Stimulated activated CD4-positive, alpha-beta T cell treated with anti-CD3 and anti-CD28 coated beads, Interleukin-4, amount 100 ng/mL, for 1 hour (primary cell): ENCODE measurements at places on chromosomes 6 and 20.

GRCh38 chr20:54476169-54477009, 996 bp downstream of the DOK5 start:
- no peak for DNase-seq

GRCh38 chr6:130696806-130697205, 130.4 kb upstream of the SMLR1 start:
- DNase-seq = no peak

DNA sequence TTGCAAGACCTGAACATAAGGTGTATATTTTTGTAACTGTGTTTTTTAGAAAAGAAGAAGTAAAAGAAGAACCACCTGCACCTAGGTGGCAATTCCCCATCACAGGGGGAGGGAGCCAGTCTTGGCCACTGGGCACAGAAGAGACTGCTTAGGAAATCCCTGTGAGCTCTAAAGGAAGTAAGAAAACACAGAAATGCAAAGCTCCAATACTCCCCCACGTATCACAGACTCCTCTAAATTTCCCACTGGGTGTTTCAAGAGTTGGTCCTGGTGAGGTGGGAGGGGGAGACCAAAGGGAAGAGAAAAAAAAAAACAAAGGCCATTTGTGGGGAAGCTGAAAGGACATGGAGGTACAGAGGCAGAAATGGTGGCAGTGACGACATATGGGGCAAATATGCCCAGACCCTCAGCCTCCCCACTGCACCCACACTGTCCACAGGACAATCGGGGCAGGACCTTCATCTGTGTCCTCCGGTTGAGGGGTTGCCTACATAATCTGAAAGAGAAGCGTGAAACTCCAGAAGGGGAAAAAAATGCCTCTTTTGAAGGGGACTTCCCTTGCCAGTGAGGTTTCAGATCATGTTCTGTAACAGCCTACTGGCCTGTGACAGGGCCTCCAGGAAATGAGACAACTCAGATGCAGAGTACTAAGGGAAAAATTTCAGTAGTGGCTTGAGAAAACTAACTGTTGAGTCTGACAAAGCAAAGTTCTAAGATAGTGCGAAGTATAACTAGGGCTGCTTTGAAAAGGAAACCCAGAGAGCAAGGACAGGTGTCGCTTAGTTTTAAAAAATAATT, 226.2 kb upstream of the MARCKS start:
- DNase-seq = peak; percentile 3

- peak; percentile 51 for DNase-seq
Measured at GRCh38 chr20:51563486-51564332, 21.2 kb upstream of the NFATC2 start.

DNA sequence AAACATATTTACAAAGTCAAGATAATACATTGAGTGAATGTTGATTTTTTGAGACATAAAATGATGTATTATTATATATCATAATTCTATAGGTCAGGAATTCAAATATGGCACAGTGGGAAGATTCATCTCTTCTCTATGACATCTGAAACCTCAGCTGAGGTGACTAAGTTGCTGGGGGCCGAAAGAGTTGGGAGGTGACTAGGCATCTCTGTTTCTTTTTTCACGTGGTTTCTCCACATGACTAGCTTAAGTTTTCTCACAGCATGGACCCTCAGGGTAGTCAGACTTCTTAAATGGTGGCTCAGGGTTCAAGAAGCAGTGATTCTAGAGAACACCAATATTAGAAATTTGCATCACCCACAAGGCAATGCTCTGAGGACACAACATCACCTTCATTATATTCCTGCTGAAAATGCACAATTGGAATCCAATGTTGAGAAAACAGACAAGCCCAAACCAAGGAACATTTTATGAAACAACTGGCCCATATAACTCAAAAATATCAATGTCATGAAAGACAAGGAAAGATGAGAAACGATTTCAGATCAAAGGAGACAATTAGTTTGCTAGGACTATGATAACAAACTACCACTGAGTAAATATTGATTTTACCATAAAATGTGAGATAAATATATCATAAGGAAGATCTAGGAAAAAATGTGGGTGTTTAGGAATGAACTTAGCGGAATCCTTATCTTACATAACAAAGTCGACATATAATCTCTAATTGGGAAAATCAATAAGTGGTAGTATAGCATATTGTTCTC, 273.3 kb upstream of the IRAK1BP1 start:
- DNase-seq = no peak

GRCh38 chr6:146286961-146287360, 256.7 kb upstream of the RAB32 start:
- DNase-seq = no peak

- DNase-seq = no peak
Measured at GRCh38 chr20:57559658-57560553, 1.0 kb upstream of the PCK1 start.

DNA sequence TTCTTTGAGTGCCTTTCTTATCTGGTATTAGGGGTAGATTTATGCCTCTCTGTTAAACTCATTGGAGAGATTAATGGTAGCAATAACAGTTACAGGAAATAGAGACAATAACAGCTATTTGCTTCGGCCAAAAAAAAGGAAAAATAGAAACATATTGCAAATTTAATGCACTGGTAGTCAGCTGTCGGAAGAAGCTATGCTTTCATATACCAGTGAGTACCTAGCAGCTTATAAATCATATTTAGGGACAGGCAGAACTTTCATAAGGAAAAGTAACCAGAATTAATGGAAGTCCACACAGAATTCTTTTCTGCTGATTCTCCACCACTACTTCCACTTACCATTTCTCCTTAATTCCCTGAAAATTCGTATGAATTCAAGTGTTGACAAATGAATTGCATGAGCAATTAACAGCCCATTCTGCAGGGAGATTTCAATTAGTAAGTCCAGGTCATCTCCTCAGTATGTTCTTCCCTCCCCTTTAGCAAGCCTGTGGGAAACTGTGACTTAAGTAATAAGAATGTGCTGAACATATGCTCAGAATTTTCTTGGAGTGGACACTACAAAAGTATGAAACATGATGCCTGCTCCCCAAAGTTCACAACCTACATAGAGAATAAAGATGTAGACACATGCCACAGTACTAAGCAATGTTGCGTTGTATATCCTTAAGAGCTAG, 196.7 kb upstream of the KCNQ5 start:
- DNase-seq = no peak

DNA sequence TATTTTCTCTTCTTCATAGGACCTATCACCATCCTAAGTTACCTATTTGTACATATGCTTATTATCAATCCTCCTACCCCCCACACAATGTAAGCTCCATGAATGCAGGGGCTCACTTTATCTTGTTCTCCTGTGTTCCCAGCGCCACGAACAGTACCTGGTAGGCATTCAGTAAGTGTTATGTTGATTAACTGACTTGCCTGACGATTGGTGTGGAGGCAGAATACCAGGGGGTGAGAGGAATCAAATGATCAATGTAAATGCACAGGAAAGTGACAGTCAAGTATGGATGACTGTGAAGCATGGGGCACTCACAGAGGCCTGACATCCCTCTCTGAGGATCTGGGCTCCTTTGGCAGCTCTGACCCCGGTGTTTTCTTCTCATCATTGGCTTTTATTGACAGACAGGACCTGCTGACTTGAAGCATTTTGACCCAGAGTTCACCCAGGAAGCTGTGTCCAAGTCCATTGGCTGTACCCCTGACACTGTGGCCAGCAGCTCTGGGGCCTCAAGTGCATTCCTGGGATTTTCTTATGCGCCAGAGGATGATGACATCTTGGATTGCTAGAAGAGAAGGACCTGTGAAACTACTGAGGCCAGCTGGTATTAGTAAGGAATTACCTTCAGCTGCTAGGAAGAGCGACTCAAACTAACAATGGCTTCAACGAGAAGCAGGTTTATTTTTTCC, 6.1 kb upstream of the IFT52 start:
- DNase-seq = no peak

DNA sequence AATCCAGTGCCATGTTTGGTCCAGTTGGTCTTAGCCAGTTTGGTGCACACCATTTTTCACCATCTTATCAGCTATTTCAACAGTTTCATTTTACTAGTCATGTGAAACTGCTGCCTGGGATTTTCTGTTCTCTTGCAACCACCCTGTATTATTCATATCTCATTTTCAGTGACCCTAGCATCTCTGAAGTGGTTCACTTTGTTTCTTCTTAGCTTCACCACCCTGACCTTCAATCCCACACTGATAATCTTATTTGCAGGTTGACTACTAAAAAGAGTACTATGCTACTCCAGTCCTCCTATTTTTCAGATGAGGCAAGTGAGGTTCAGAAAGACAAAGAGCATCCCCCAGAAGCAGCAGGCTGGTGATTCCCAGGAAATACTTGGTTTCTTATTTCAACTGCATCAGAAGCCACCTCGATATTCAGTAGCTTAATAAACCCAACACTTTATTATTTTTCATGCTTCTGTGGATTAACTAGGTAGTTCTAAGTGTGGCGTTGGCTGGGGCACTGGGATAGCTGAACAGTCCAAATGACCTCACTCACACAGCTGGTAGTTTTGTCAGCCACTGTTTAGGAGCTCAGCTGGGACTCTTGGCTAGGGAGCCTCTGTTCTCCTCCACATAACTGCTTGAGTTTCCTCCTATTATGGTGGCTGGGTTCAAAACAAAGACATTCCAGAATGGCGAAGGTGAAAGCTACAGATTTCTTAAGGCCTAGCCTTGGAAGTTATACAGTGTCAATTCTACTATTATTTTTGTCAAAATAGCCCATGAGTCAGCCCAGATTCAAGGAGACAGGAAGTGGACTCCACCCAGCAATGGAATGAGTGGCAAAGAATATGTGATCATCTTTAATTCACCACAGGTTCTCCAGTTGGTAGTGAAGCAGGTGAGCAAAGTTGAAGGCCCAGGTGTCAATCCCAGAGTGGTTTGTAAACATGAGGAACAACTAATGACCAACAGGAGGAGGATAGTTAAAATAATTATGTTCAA, 40.6 kb downstream of the BPIFB4 start:
- DNase-seq = no peak

GRCh38 chr6:20313051-20313450, 88.6 kb upstream of the E2F3 start:
- DNase-seq = no peak

- no peak for DNase-seq
Measured at GRCh38 chr6:44527181-44527580, 139.7 kb downstream of the CDC5L start.

DNA sequence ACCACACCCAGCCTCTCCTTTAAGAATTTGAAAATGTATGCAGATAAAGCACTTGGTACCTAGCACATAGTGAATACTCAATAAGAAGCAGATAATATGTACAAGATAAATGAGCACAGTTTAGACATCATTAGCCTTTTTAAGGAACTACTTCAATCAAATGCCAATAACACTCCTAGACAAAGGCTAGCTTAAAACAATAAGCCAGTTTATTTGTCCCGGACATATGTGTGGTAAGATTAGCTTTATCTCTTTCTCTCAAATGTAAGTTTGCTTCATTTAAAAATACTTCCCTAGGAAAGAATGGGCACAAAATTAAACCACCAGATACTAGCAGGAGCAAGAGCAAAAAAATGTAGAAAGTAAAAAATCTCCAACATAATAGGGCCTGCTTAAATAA, 73.8 kb downstream of the MAP3K5 start:
- DNase-seq = no peak

DNA sequence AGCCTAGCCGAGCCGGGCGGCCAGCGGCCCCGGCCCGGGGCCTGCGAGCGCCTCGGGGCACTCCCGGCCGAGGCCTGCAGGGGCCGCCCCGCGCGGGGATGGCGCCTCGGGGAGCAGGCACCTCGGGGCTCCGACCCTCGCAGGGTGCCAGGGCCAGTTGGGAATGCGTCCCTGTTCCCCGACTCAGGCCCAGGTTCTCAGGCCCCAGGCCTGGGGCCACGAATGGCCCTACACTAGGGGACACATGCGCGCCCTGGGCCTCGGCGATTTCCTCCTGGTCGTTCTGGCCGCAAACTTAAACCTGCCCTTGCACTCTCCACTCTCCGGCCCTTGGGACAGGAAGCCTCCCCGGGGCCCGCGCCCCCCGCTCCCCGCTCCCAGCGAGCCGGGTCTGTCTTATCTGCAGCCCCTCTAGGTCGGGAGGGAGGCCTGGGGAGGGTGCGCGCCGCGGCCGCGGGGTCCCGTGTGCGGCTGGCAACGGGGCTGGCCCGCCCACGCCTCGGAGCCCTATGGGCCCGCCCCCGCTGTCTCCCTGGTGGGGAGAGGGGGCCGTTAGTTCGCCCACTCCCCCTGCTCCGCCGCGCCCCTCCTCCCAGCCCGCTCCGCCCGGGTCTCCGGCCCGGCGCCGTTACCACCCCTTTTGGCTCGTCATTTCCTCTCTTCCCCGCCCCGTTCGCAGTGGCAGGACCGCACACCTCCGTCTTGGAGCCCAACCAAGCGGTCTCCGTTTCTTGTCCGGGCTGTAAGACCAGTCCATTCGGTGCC, 611 bp downstream of the NFYA start:
- peak; percentile 77 for DNase-seq

GRCh38 chr6:111776236-111777221, 96.7 kb downstream of the FYN start:
- no peak for DNase-seq

DNA sequence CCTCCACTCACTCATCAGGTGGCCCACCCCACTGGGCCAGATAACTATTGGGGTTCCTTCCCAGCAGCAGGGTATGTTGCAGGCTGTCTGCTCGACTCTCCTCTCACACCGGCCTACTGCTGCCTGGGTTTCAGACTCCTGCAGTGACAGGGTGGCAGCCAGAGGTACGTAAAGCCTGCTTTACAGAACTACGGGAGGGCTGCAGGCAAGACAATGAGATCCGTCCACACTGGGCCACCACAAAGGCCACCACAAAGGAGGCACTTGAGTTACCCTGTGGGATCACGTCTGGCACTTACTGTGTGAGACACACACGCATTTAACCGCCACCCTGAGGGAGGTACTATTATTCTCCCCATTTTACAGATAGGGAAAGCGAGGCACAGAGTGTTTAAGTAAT, 78.5 kb downstream of the NFATC2 start:
- no peak for DNase-seq

GRCh38 chr20:23340524-23340923, 10.1 kb upstream of the NXT1 start:
- no peak for DNase-seq
